Activated CD4-positive, alpha-beta T cell treated with anti-CD3 and anti-CD28 coated beads, Interleukin-2, amount 10 ng/mL, durations not matched to agents 7 days and 5 days (primary cell): ENCODE measurements at places on chromosomes 16 and 17. TPM values are rescaled to one million over a fixed set of nuclear protein-coding genes. Genes with fewer than 3 reads are reported as not detected.

- H3K4me3 ChIP-seq: peak overlapping the region; percentile 76
- peaks cover 7% of the 10 kb centered on the region for H3K36me3 ChIP-seq
- H3K4me1 ChIP-seq: peaks cover 38% of the 10 kb centered on the region
These were observed 669 bp downstream of the MIEF2 start for GRCh38 chr17:18261146-18261515.

GRCh38 chr17:66387392-66387981 is 85.1 kb downstream of the PRKCA start:
- peaks cover 41% of the 10 kb centered on the region for H3K36me3 ChIP-seq
- no peak overlapping the region for H3K4me3 ChIP-seq
- H3K27ac ChIP-seq: no peak overlapping the region

DNA sequence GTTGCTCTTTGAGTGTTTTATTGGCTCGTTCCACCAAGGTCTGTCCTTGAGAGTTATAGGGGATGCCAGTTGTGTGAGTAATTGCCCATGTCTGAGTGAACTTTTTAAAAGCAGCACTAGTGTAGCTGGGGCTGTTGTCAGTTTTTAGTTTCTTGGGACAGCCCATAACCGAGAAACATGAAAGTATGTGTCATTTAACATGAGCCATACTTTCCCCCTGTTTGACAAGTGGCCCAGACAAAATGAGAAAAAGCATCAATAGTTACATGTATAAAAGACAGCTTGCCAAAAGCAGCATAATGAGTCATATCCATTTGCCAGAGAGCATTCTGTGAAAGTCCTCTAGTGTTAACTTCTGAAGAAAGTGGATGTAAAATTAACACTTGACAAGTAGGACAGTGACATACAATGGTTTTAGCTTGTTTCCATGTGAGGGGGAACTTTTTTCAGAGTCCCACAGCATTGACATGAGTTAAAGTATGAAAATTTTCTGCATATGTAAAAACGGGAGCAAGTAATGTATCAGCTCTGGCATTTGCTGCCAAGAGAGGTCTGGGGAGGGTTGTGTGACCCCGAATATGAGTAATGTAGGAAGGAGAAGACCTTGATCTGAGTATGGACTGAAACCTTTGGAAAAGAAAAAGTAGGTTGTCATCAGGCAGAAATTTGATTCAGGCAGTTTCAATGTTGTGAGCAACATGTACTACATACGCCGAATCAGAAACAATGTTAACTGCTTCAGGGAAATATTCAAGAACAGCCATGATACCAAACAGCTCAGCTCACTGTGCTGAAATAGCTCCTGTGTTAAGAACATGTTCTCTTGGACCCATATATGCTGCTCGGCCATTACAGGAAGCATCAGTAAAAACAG is 56.8 kb upstream of the ARL4D start:
- H3K27ac ChIP-seq: peak overlapping the region; percentile 5
- H3K36me3 ChIP-seq: peaks cover 2% of the 10 kb centered on the region
- no peak for DNase-seq
- no peaks in the 10 kb centered on the region for H3K27me3 ChIP-seq
- no peak overlapping the region for H3K4me3 ChIP-seq

DNA sequence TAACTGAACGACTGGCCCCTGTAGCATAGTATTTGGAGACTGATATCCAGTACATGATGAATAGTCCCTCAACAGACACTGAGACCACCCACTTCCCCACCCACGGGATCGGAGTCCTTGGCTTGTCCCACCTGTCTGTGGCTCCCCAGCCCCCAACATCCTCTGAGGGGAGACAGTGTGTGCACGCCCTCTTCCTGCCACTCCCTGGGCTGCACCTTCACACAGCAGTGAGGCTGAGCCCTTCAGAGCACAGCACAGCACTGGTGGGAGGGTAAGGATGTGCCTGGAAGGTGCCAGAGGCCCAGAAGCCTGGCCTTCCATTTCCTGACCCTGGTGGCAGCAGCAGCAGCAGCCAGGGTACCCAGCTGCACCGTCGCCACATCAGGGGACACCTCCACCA is 11.0 kb downstream of the DNASE1 start:
- no peaks in the 10 kb centered on the region for H3K27me3 ChIP-seq
- DNase-seq: peak; percentile 55
- peaks cover 35% of the 10 kb centered on the region for H3K4me1 ChIP-seq
- no peak overlapping the region for H3K4me3 ChIP-seq
- peaks cover 37% of the 10 kb centered on the region for H3K36me3 ChIP-seq

GRCh38 chr16:89670496-89671431 is 13.1 kb downstream of the SPATA33 start:
- H3K27ac ChIP-seq: no peak overlapping the region
- DNase-seq: no peak
- peaks cover 8% of the 10 kb centered on the region for H3K36me3 ChIP-seq
- no peak overlapping the region for H3K4me3 ChIP-seq

GRCh38 chr17:63917646-63918045 is 993 bp downstream of the GH1 start:
- H3K27me3 ChIP-seq: peaks cover 4% of the 10 kb centered on the region
- peaks cover 9% of the 10 kb centered on the region for H3K4me1 ChIP-seq
- no peak overlapping the region for H3K27ac ChIP-seq

Gene AOC3
- 0.56 TPM for total RNA-seq

Gene KRT36
- not detected for total RNA-seq

Gene BCAR1
- not detected for total RNA-seq

DNA sequence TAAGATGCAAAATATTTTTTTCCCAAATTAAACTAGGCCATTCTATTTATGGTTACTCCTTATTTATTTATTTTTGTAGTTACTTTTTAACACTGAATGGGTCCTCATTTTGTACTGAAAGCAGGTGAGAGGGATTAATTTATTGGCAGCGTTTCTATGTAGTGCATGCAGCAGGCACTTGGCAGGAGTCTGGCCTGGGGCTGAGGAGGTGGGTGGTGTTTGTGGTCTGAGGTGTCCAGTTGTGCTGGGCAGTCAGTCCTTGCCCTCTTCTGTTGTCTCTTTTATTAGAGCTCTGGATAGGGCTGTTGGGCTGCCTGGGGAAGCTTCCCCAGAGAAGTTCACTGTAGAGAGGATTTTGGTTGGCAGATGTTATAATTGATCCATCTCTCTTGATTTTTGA is 12.7 kb downstream of the SEC14L1 start:
- no peak overlapping the region for H3K4me3 ChIP-seq
- H3K27me3 ChIP-seq: no peaks in the 10 kb centered on the region
- peaks cover 32% of the 10 kb centered on the region for H3K4me1 ChIP-seq
- no peak overlapping the region for H3K27ac ChIP-seq

GRCh38 chr16:87190288-87191230 is 126.6 kb downstream of the C16orf95 start:
- no peaks in the 10 kb centered on the region for H3K4me1 ChIP-seq
- no peak overlapping the region for H3K4me3 ChIP-seq
- no peak overlapping the region for H3K27ac ChIP-seq
- no peaks in the 10 kb centered on the region for H3K27me3 ChIP-seq
- H3K36me3 ChIP-seq: peaks cover 5% of the 10 kb centered on the region

GRCh38 chr17:4006745-4007211 is 42.5 kb upstream of the ATP2A3 start:
- DNase-seq: no peak
- no peak overlapping the region for H3K4me3 ChIP-seq
- peak overlapping the region; percentile 63 for H3K27ac ChIP-seq
- peaks cover 23% of the 10 kb centered on the region for H3K36me3 ChIP-seq
- H3K27me3 ChIP-seq: no peaks in the 10 kb centered on the region

GRCh38 chr17:72682605-72683004 is 409.9 kb downstream of the SLC39A11 start:
- no peaks in the 10 kb centered on the region for H3K4me1 ChIP-seq
- H3K36me3 ChIP-seq: no peaks in the 10 kb centered on the region
- DNase-seq: no peak
- no peaks in the 10 kb centered on the region for H3K27me3 ChIP-seq
- no peak overlapping the region for H3K27ac ChIP-seq
- no peak overlapping the region for H3K4me3 ChIP-seq

DNA sequence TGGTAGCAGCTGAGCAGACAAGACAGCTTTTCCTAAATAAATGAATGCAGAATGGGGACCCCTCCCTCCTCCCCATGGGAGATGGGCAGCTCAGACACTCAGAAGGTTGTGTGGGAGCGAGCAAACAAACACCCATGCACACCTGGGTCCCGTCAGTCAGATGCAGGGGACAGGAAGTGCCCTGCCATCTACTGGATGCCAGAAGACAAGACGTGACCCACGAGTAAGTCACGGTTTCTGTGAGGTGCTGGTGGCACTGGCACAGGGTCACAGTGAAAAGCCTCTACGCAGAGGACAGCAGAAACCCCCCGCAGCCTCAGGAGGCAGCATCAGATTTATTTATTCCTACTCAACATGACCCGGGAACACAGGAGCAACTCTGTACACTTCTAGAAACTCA is 8.4 kb downstream of the HBQ1 start:
- DNase-seq: peak; percentile 57
- no peak overlapping the region for H3K4me3 ChIP-seq
- no peaks in the 10 kb centered on the region for H3K27me3 ChIP-seq
- H3K27ac ChIP-seq: no peak overlapping the region

Gene OR1F1
- total RNA-seq: not detected

Gene TMEM100
- not detected for total RNA-seq

GRCh38 chr16:17070882-17071592 is 399.7 kb downstream of the XYLT1 start:
- peak; percentile 41 for DNase-seq
- H3K27me3 ChIP-seq: no peaks in the 10 kb centered on the region
- H3K27ac ChIP-seq: peak overlapping the region; percentile 19
- H3K36me3 ChIP-seq: no peaks in the 10 kb centered on the region
- H3K4me3 ChIP-seq: no peak overlapping the region

DNA sequence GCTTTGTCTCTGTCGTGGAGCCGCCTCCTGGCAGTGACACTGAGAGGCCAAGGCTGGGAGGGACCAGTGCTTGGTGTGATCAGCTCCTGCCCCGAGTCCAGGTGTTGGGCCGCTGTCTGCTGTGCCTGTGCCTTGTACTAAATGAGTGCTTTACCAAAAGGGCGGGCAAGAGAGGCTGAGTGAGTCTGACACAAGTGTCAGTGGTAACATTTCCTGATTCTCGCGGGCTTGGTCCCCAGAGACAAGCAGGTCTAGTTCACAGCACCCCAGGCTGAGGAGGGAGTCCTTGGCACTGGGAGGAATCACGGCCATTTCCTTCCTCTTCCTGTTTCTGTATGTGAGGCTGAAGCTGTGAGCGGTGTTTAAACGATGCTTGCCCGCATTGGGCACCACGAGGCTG is 30.2 kb downstream of the PLD6 start:
- peaks cover 94% of the 10 kb centered on the region for H3K4me1 ChIP-seq
- H3K4me3 ChIP-seq: peak overlapping the region; percentile 64
- DNase-seq: peak; percentile 49
- H3K27ac ChIP-seq: peak overlapping the region; percentile 97
- H3K27me3 ChIP-seq: no peaks in the 10 kb centered on the region

Gene CD300E
- total RNA-seq: not detected

- H3K4me3 ChIP-seq: no peak overlapping the region
- H3K36me3 ChIP-seq: no peaks in the 10 kb centered on the region
- H3K27ac ChIP-seq: no peak overlapping the region
- no peaks in the 10 kb centered on the region for H3K4me1 ChIP-seq
These were observed 232.4 kb upstream of the PSMD7 start for GRCh38 chr16:74064120-74064735.

DNA sequence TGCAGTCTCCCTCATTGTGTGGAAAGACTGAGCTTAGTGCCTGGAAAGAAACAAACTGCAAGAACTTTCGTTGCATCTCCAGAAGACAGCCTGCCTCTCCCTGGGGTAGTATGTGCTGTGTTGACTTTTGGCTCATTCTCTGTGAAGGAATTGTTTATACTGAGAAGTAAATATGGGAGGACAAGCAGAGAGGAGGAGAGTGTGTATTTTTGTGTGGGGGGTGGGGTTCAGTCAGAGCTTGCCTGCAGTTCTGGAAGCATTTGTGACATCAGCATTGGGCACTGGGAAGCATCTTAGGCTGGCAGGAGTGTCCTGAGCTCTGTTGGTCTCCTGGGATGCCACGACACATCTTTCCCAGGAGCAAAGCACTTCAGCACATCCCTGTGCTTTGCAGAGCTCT is 147.9 kb downstream of the HS3ST3B1 start:
- H3K4me1 ChIP-seq: peaks cover 1% of the 10 kb centered on the region
- no peak overlapping the region for H3K4me3 ChIP-seq
- H3K27me3 ChIP-seq: no peaks in the 10 kb centered on the region
- peaks cover 2% of the 10 kb centered on the region for H3K36me3 ChIP-seq

DNA sequence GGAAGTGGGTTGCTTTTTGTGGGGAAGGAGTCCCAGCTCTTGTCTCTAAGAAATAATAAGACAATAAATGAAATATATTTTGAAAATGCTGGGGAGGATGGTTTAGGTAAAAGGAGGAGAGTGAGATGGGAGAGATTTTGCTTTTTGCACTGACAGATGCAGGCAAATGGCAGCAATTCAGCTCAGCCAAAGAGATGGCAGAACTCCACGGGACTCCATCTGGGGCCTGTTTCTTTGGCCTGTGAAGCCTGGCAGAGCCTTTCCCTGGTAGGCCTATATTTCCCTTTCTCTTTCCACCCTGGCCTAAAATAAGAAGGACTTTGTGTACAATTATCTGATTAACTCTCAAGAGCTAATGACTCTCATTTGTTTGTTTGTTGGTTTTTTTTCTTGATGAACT is 1525.1 kb downstream of the CDH11 start:
- no peaks in the 10 kb centered on the region for H3K27me3 ChIP-seq
- H3K36me3 ChIP-seq: no peaks in the 10 kb centered on the region
- no peaks in the 10 kb centered on the region for H3K4me1 ChIP-seq
- no peak for DNase-seq
- H3K27ac ChIP-seq: no peak overlapping the region
- no peak overlapping the region for H3K4me3 ChIP-seq

DNA sequence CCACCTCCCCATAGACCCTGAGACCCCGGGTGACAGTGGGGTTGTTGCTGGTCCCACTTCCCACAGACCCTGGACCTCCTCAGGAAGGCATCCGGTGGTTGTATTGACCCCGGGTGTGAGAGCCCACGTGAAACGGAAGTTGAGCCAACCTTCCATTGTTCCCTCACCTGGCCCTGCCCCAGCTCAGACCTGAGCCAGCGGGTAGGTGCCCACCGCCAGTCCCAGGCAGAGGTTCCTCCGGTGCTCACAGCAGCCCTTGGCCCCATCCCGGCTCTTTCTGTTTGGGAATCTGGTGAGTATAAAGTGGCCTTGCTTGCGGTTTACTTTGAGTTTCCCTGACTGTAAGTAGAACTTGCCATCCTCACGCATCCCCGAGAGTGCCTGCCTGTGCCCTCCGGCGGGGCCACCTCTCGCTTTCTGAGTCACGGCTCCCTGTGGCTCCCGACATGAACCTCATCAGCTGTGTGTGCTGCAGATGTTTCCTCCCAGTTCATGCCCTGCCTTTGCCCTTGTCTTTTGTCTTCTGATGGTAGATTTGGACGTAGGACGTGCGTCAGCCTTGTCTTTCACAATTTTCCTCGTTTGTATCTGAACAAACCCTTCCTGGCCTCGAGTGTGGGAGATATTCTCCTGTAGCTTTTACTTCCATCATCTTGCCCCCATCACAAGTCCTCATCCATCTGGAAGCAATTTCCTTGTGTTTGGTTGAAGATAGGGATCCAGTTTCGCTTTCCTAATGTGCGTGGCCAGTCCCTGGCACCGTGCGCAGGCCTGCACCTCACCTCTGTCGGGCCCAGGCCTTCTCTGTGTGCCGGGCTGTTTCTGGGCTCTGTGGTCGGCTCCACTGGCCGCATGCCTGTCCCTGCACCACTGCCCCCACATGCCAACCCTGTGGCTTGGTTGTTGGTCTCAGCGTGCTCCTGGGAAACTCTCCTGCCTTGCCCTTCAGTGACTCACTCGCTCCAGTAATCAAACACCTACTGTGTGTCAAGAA is 76.0 kb downstream of the METRNL start:
- DNase-seq: no peak
- H3K27ac ChIP-seq: no peak overlapping the region
- peaks cover 13% of the 10 kb centered on the region for H3K27me3 ChIP-seq
- H3K36me3 ChIP-seq: no peaks in the 10 kb centered on the region

Gene PMM2
- 38.9 TPM for total RNA-seq

GRCh38 chr16:57352636-57353047 is 5.9 kb upstream of the CCL22 start:
- peaks cover 3% of the 10 kb centered on the region for H3K4me1 ChIP-seq
- no peak overlapping the region for H3K27ac ChIP-seq
- H3K27me3 ChIP-seq: peaks cover 36% of the 10 kb centered on the region
- DNase-seq: no peak
- H3K4me3 ChIP-seq: no peak overlapping the region
